ENCODE measurements at places on chromosomes 5 and 9.

DNA sequence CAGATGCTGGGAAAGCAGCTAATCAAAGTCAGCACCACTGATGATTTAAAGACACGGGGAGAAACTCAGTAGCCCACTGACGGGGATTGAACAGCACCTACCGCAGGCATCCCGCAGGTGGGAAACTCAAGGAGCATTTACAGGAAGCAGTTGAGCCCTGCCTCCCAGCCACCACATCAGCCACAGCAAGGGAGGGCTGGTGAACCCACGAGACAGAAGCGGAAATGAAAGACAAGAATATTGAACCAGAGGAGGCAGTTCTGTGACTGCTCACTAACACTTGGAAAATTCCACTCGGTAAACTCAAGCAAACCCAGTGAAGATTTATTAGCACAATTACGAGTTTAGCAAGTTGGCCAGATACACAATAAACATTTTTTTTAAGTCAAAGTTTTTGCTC lies 10.6 kb upstream of the FAM163B start:
- peak; percentile 19 for DNase-seq

GRCh38 chr5:6419340-6419852 lies 29.3 kb upstream of the UBE2QL1 start:
- no peak for DNase-seq

DNA sequence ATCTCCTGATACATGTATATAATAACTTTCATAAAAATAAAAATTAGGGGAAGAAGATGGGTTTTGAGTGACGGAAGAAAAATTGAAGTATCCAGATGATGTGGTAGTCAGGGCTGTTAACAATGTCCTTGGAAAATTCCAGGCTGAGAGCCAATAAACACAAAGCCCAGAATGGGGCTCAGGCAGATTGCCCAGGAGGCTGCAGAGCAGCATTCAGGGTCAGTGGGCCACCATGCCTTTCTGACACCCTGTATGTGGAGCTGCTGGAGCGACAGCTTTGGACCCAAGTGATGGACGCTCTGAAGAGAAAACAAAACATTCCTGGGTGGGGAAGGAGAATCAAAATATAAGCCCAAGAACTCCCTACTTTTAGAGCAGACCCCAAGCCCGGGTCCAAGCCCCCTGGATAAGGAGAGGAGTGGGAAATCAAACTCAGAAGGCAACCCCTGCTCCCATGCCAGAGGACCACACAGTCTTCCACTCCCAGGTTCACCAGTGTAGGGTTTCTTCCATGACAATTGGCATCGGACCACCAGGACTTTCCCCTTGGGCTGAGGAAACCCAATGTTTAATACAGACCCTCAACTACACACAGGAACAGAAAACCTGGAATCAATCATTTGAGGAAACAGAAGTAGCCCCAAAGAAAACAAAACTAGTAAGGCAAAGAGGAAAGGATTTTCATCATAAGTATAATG lies 45.7 kb upstream of the SPATA31C2 start:
- DNase-seq, result no peak

GRCh38 chr5:134738963-134739661 lies 764 bp downstream of the CAMLG start:
- DNase-seq, result no peak

- no peak for DNase-seq
Observed at GRCh38 chr5:71830681-71831539, 111.8 kb downstream of the CARTPT start.

- DNase-seq, result no peak
Observed at GRCh38 chr5:149765932-149766331, 35.8 kb downstream of the PPARGC1B start.

GRCh38 chr5:95620030-95620869 lies at the start of gene GPR150:
Gene GPR150 (plus strand): TSS chr5:95620087. CDS start chr5:95620276, 189 bp downstream.
- peak; percentile 39 for DNase-seq

DNA sequence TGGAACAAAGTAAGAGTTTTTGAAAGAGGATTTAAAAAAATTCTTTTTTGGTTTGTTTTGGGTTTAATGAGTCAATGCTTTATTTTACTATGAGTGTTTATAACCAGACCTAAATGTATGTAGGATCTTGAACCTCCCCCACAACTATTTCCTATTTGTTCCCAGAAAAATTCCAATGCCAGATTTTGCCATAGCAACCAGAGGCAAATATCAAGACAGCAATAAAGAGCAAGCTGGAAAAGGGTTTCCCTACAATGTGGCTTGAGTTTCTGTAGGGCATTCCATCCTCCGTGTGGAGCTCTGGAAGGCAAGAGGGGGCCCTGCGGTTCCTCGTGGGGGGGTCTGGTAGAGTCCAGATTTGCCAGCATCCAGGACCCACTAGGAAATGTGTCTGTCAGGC lies 27.8 kb upstream of the GDNF start:
- no peak for DNase-seq

- DNase-seq, result no peak
Observed at GRCh38 chr9:69599232-69599971, 72.8 kb downstream of the APBA1 start.

- no peak for DNase-seq
Observed at GRCh38 chr5:96781031-96781971, 26.4 kb downstream of the ERAP1 start.

DNA sequence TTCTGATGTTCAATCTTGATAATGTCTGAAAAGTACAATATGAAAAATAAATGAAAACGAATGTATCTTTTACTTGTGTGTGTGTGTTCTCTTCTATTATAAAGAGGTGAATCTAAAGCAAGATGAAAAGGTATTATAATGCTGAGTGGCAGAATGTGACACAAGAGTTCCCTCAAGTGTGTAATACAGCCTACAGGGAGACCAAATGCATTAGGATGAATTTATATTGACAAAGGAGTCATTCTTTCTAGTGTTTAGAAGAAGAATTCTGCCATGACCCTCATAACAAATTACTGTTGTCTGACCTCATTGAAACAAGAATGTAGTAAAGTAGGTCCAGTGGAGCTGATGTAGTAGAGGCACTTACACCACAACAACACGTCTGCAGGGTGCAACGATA lies 1119.0 kb upstream of the CDH10 start:
- DNase-seq, result no peak

- DNase-seq, result no peak
Observed at GRCh38 chr5:180111273-180112002, 39.9 kb upstream of the RNF130 start.

DNA sequence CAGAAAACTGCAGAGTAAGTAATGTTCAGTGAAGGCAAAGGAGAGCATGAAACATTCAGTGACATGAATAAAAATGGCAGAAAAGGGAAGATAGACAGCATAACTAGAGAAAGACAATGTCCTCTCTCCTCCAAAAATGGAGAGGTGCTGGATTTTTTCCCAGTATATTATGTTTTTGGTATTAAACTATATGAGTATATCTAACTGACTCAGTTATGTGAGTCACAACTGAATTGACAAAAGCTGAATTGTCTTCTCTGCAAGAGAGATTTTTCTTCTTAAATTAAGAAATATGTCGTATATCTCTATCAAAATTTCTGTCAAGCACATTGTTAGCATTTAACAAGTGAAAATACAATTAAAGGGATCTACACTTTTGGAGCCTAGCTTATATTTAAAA lies 375.1 kb downstream of the CHSY3 start:
- DNase-seq, result no peak

GRCh38 chr5:144248015-144248414 lies 77.3 kb downstream of the KCTD16 start:
- no peak for DNase-seq

- no peak for DNase-seq
Observed at GRCh38 chr5:113213551-113214425, 221.0 kb downstream of the TSSK1B start.

DNA sequence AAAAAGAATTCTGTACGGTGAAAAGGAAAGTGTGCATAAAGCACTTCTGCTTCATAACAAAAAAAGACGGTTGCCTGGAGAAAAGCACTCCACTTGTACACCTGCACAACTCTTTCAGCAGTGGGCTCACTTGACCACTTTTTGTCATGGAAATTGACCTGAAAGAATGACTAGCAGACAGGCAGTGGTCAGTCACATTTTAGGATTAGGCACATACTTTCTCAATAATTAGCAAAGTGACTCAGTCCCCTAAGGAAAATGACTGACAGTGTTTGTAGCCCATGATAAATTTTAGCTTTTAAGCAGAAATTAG lies 169.3 kb downstream of the FANCC start:
- no peak for DNase-seq

- no peak for DNase-seq
Observed at GRCh38 chr5:116382032-116382873, 192.4 kb downstream of the SEMA6A start.

DNA sequence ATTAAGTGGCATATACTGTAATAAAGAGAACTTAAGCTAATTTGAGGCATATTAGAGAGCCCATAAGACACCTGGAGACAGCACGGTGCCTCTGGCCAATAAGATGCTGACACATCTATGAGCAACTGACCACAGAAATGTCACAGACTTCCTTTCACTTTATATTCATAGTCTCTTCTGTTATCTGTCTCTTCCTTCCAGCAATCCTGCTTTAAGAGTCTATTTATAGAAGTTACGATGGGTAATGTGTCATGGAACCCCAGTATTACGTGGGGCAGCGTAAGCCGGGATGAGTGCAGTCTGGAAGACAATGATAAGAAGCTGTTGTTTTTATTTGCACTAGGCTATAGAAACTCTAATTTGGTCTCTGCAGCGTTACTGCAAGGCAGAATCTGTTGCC lies 136.8 kb downstream of the CFAP90 start:
- no peak for DNase-seq

DNA sequence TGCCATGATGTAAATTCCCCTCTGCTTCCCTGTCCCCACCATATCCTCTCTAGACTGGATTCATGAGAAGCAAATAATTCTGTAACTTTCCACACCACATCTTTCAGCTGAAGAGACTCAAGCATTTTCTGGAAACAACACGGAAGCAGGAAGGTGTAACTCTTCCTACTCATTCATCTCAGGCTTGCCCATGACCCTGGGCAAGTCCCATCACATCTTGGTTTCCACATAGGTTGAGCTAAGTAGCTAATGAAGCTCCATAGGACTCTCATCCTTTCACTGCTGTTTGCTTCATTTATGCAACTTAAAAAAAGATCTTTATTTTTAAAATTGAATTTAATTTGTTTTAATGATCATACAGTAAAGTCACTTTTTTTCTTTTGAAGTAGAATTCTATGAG lies 32.7 kb upstream of the STARD4 start:
- DNase-seq, result no peak

DNA sequence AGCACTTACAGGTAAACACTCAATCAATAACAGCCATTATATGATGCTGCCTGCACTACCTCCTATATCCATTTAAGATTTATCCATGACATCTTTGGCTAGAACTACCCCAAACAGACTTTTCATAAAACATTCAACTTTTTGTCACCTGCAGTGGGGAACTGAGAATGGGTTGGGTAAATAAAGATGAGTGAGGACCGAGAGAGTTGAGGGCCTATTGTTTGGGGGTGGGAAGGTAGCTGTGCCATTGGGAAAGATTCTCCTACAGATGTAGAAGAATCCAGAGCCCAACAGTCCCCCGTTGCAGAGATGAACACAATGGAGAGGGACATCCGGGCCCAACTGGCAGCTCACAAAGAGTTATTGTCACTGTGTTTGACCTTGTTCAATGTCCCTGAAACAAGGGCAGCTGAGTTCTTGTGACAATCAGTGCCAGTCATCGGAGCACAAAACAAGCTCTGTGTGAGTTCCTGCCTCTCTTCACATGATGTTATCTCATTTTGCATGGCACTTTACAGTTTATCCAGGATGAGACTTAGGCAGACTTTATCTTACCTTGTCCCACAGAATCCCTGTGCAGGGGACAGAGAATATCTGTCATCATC lies 11.5 kb upstream of the SLC31A2 start:
- DNase-seq, result no peak

GRCh38 chr9:136049491-136050265 lies 45.4 kb downstream of the NACC2 start:
- no peak for DNase-seq

DNA sequence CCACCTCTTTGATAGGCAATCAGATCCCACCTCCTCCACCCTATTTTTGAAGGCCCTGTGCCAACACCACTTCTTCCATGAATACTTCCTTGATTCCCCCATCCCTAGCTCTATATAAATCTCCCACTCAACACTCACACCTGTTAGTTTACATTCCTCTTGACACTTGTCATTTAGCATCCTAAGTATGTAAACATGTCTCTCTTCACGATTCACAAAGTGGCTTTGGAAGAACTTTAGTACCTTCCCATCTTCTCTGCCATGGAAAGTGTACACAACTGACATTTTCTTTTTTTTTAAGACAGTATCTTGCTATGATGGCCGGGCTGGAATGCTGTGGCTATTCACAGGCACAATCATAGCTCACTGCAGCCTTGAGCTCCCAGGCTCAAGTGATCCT lies 1.5 kb upstream of the FXN start:
- no peak for DNase-seq

- DNase-seq, result no peak
Observed at GRCh38 chr9:128145536-128145935, 3.7 kb upstream of the LCN2 start.

DNA sequence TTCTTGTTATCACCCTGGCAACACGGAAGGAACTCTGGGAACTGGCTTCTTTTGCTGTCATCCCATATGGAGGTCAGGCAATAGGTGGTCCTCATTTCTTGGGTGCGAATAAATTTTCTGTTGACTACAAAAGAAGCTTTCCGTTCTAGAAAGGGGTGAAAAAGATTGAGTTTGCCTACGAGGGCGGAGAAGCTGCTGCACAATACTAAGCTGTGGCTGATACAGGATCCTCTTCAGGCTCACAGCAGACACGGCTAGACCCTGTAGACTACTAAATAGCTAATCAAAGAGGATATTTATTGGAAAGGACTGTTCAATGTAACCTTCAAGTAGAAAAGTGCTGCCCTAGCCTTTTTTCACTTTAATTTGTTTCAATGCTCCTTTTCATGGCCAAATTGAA lies 58.1 kb downstream of the TJP2 start:
- no peak for DNase-seq

GRCh38 chr9:86369810-86370209 lies 15.6 kb upstream of the TUT7 start:
- no peak for DNase-seq

DNA sequence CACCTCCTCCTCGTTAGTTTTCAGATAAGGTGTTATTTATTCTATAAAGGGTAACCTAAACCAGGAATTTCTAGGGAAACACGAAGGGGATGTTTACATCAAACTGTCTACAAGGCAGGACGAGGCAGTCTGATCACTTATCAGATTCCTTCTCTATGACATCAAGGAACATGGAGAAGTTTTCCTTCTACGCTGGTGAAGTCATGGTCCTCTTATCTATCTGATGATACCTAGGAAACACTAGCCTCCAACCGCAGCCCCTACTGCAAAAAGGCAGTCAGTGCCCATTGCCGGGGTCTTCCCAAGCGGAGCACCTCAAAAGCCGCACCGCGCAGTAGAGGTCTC lies 1.5 kb downstream of the MPDZ start:
- DNase-seq, result no peak

- no peak for DNase-seq
Observed at GRCh38 chr9:131240047-131240921, 36.0 kb downstream of the FAM78A start.

GRCh38 chr9:127603226-127603625 lies 8.9 kb upstream of the STXBP1 start:
- no peak for DNase-seq

GRCh38 chr5:133930813-133931090 lies 37.7 kb downstream of the C5orf15 start:
- DNase-seq, result no peak

- no peak for DNase-seq
Observed at GRCh38 chr9:20994486-20994885, 37.0 kb downstream of the HACD4 start.

GRCh38 chr5:88880201-88880600 lies 2.8 kb downstream of the MEF2C start:
- no peak for DNase-seq

All from activated CD4-positive, alpha-beta T cell treated with anti-CD3 and anti-CD28 coated beads for 24 hours (primary cell).